ENCODE measurements at places on chromosomes 1 and 21.

DNA sequence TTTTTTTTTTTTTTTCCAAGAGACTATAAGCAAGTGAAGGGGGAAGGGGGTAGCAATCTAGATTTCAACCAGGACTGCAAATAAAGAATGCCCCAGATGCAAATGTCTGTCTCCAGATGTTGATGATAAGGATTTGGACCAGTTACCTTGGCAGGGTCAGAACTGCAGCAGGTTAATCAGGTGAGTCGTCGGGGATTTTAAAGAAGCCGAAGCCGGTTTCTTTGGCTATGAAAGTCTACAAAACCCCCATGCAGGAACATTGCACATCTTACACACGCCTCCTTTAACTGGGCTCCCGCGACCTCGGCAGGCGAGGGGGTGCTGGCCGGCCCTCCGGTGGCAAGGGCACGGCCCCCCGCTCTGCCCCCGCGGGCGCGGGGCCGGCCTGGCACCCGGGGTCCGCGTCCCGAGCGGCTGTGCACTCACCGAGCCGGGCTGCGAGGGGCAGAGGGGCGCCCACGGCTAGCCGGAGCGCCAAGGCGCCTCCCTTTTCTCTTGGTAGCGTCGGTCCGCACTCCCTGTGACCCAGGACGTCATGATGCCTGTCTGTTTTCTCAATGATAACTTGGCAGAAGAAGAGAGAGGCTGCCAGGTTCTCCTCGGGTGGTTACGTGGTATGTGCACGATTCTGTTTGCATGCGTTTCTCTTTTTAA is 366.3 kb upstream of the ESRRG start:
- DNase-seq = no peak

DNA sequence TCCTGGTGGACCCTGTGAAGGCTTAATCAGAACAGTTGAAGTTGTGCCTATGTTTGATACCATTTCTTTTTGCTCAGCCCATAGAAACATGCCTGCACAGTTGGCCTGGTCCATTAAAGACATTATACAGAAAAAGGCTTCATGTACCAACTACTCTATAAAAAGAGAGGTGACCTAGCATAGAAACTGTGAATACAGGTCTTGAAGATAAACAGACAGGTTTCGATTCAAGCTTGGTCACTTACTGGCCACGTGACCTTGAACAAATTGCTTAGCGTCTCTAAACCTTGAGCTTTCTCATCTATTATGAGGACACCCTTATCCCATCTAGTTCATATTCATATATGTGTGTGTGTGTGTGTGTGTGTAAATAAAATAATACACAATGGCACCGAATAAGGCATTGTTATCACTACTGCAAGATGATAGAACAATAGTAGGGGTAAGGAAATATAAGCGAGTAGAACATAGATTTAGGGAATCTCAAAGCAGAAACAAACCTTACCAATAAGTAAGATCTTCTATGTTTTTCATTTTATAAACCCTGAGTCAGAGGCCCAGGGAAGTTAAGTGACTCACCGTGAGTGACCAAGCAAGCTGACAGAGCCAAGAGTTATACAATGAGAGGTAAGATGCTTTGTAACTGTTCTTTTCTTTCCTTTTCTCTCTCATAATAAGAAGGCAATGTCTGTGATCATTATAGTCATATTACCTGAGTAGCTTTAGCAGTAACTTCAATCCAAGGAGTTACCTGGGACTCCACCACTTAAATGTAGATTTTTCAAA is 476.8 kb upstream of the DEPDC1 start:
- no peak for DNase-seq

DNA sequence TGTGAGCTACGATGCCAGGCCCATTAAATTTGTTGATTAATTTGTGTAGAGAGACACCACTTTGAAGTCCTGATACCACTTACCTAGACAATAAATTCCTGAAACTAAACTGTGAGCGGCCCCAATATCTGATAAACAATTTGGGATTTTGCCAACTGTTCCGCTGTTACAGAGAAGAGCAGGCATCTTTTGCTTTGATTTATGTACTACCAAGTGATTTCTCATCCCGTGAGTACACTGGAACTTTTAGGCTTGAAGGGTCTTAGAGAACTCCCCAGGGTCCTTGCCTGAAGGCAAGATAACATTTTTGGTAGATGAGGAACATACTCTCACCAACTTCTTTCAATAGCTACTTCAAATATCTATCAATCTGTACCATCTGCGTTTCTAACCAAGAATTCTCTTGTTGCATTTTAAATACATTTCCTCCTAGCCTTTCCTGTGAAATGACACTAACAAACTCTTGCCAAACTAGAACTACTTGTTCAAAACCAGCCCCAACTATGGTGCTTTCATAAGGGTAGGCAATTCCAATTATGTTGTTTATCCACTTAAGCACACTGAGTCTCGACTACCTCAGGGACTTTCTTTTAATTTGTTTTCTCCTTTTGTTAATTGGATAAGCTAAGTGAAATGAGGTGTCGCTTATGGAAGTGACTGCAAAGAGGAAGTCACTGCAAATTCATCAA is 23.2 kb upstream of the SLC30A1 start:
- no peak for DNase-seq

- DNase-seq = no peak
Observed at GRCh38 chr1:192104852-192105251, 53.4 kb upstream of the RGS18 start.

- DNase-seq = no peak
Observed at GRCh38 chr1:210123924-210124589, 108.5 kb upstream of the SERTAD4 start.

DNA sequence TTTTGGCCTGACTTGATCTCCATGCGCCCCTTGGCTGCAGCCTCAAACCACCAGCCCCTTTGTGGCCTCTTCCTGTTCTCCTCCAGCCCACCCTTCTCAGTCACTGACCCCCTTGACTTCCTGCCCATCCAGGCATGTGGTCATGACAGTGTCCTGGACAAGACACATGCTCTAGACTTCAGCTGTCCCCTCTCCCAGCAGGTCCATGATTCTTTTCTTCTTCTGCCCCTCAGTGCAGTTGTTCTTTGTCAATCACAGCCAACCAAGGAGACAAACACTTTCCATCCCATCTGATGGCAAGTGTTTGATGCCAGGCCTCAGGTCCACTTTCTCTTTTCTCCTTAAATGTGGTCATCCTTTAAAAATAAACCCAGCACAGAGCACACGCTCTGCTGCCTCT is 49.7 kb downstream of the SYT6 start:
- DNase-seq = no peak

- DNase-seq = no peak
Observed at GRCh38 chr21:35582731-35583130, 477.6 kb downstream of the SETD4 start.

- DNase-seq = no peak
Observed at GRCh38 chr1:18360251-18360650, 120.5 kb upstream of the KLHDC7A start.

- DNase-seq = no peak
Observed at GRCh38 chr1:166017395-166017794, 149.4 kb downstream of the FAM78B start.

DNA sequence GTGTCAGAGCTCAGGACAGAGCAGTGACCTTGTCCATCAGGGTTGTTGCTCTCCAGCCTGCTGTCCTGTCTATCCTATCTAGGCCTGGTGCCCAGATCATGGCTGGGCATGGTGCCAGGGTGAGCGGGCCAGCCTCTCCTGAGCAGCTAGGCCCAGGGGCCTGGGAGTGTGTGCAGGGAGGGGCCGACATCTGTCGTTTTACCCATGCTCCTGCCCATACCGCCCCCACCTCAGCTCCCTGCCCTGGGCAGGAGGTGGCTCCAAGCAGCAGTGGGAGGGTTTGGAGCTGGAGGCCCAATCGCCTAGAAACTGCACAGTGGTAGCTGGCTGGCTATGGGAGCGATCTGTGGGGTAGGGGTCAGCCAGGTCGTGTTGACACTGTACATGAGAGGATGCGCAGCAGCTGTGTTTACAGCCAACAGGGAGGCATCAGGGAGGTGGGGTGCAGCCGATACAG is 6.5 kb downstream of the INSRR start:
- DNase-seq = no peak

DNA sequence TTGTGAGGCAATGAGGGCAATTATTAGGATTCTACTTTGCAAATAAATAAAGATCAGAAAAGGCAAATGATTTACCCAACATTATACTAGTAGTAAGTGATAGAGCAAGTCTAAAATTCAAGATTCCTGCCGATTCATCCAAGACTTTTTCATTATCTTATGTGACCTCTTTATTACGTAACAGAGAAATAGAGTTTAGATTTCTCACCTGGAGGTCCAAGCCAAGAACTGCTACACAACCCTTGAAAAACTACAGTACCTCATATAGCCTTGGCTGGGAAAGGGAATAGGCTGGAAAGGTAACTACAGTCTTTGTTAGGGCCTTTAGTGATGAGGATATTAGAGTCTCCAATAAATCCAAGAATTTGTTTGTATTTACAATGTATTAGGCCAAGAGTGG is 13.3 kb downstream of the EEIG2 start:
- DNase-seq = no peak

DNA sequence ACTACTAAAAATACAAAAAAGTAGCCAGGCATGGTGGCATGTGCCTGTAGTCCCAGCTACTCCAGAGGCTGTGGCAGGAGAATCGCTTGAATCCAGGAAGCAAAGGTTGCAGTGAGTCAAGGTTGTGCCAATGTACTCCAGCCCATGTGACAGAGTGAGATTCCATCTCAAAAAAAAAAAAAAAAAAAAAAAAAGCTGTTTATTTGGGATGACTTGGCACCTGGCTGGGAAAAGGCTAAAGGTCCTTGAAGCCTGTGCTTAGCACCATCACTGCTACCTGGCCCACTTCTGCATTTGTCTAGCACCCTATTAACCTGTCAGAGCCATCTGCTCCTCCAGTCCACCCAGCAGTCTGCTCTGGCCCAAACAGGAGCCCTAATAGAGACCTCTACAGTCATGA is 25.0 kb downstream of the PRDX6 start:
- DNase-seq = no peak

DNA sequence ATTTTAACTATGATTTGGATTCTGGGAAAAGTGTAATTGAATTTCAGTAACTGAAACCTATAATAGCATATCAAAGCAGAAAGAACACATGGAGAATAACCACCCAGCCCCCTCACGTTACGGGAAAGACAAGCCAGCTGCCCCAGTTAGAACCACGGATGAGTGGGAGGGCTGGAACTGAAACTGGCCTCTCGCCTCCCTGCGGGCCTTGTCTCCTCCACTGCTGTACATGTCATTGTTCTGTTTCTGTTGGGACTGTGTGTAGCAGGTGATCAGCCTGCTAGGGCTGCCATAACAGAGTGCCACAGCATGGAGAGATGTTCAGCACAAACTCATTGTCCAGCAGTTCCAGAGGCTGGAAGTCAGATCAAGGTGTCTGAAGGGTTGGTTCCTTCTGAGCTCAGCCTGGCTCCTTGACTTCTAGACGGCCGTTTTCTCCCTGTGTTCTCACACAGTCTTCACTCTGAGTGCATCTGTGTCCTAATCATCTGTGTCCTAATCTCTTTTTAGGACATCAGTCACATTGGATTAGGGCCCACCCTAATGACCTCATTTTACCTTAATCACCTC is 52.4 kb downstream of the MAP3K21 start:
- no peak for DNase-seq

GRCh38 chr21:42003051-42003461 is 7.1 kb downstream of the ZBTB21 start:
- peak; percentile 56 for DNase-seq

GRCh38 chr1:149936170-149936991 is at the start of gene MTMR11:
TSS of gene MTMR11 (minus strand) at chr1:149936879. CDS start at chr1:149936647, 232 bp downstream.
- no peak for DNase-seq

- no peak for DNase-seq
Observed at GRCh38 chr1:10467078-10467477, 5.3 kb downstream of the DFFA start.

GRCh38 chr21:45248893-45249381 is 38.8 kb downstream of the POFUT2 start:
- DNase-seq = no peak

DNA sequence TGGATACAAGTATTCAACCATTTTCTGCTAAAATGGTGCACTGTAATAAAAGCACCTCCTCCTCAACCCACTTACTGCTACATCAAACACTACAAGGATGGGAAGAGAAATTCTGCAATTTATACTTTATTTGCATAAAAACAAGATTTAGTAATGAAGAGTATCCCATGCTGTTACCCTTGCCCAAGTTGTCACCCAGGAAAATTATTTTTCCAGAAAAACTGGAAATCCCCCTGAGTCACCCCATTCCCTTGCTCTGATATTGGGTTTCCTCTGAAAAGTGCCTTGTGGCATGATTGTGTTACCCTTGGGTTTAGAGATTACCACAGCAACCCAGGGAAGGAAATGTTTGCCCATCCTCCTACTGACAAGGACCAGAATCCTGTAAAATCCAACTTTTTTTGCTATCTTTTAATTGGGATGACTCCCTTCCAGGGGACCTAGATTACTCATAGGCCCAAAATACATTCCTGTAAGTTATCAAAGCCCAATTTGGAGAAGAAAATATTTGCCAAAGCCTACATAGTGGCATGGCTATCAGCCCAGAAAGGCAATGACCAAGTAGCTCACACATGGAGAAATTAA is 16.5 kb upstream of the ZC3H11B start:
- DNase-seq = no peak

DNA sequence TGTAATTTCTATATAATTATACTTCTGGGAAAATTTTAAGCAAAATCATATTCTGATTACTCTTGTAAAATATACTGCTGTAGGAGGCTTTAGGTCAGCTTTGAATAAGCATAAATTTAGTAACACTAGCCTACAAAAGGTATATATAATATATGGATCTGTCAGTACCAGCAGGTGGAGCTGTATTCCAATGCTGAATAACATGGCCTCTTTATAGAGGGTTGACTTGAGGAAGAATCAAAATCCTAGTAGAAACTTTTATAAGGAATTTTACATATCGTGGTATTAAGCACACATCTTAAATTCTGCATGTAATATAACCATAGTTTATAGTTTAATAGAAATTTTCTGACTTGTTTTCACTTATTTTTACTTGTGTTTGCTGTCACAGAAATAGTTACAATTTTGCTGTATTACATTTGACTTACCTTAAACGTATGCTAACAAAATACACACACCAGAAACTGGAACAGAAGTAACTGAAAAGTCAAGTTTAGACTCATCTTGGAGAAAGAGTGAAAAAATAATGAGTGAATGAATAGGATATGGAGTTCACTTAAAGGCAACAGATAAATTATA is 79.3 kb downstream of the HMCN1 start:
- no peak for DNase-seq

- no peak for DNase-seq
Observed at GRCh38 chr1:86062453-86062852, 94.1 kb downstream of the COL24A1 start.

DNA sequence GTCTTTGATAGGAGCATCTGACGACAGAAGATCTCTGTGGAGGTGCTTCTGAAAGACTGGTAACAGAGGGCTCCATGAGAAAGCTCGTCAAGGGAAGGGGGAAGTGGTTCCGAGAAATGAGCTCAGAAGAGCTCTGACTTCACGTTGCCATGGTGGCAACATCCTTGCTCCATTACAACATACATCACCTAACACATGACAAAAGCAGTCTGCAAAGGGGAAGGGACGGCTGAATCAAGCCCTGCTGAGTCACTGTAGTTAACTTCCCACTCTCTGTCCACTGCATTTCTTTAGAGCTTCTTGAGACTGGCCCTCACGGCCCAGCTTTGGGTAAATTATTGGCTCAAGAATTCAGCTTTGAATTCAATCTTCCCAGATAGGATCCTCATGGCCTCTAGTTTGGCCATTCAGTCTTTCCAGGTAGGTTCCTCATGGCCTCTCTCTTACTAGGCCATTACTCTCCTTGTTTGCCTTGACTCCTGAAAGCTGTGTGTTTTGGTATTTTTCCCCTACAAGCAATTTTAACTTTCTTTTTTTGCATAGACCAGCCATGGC is 88.0 kb upstream of the ZNF648 start:
- DNase-seq = peak; percentile 19

All from activated CD4-positive, alpha-beta T cell treated with anti-CD3 and anti-CD28 coated beads for 48 hours (primary cell).